ENCODE measurements at places on chromosomes 1 and 21. TPM values are rescaled to one million over a fixed set of nuclear protein-coding genes. Genes with fewer than 3 reads are reported as not detected.
A peak's percentile ranks its signal among the peaks of the same experiment; 100 is the strongest.

- no peak for DNase-seq
These were observed 111.9 kb downstream of the DENND1B start for GRCh38 chr1:197663162-197663953.

DNA sequence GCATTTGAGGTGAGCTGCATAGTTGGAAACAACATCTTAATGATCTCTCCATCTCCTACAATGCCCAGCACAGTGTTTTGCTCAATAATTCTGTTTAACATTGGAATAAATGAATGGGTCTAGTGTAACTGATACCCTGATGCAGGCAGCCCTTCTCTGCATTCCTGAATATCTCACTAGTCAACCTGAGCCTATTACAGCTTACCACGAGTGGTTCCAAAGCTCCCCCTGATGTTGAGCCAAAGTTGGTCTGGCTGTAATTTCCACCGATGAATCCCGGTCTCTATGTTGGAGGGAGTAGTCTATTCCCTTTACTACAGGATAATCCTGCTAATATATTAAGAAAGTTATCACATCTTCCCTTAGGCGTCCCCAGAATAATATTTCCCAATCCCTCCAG, 63.8 kb downstream of the ZBTB18 start:
- no peak for DNase-seq

GRCh38 chr1:202844259-202844658, 33.5 kb downstream of the PCAT6 start:
- no peak for DNase-seq

- peak; percentile 6 for DNase-seq
These were observed at the start of gene MIXL1 for GRCh38 chr1:226223157-226223785. MIXL1 (plus strand) TSS chr1:226223664; CDS start chr1:226223682, 18 bp downstream.

GRCh38 chr1:59058665-59059439, 238.0 kb upstream of the FGGY start:
- no peak for DNase-seq

- no peak for DNase-seq
These were observed 135.3 kb downstream of the RUNX1 start for GRCh38 chr21:34913811-34914210.

DNA sequence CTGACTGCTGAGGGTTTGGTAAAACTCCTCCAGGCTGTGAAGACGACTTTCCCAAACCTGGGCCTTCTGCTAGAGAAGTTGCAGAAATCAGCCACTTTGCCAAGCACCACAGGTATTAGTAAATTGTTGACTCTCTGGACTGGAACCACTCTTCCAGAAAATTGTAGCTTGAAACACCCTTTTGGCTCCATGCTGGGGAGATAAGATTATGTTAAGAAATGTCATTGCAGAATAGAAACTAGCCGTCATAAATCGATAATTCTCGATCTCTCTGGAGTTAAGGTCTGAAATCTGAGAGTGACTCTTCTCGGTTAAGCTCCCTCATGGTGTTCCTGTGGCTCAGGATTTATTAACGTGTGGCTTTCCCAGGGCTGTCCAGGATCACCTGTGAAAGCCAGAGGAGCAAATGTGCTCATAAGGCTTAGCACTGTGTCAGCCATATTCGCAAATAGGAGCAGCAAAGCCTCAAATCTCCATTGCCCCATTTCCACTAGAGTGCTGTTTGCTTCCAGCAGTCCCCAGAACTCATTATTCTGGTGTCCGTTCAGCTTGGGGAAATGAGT, 54.6 kb downstream of the ZBTB40 start:
- DNase-seq: no peak

- DNase-seq: no peak
These were observed 6.7 kb upstream of the SLC27A3 start for GRCh38 chr1:153768316-153769181.

GRCh38 chr1:198423673-198424072, 116.8 kb downstream of the ATP6V1G3 start:
- DNase-seq: no peak

DNA sequence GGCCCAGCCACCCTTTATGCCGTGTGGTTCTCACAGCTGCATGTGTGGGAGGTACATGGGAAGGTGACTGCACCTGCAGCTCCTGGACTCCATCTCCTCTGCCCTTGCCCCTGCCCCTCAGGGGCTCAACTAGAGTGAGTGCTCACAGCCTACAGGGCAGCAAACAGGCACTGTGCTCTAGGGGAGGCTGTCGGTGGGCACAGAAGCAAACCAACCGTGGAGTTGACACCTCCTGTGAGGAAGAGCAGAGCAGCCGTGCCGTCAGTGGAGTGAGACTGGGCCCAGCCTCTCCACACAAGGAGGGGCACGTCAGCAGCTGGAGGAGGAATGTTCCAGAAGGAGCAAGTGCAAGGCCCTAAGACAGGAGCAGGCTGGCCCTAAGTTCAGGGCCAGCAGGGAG, 32.7 kb downstream of the BMP8A start:
- no peak for DNase-seq

GRCh38 chr1:8545078-8545477, 227.2 kb downstream of the SLC45A1 start:
- DNase-seq: no peak

DNA sequence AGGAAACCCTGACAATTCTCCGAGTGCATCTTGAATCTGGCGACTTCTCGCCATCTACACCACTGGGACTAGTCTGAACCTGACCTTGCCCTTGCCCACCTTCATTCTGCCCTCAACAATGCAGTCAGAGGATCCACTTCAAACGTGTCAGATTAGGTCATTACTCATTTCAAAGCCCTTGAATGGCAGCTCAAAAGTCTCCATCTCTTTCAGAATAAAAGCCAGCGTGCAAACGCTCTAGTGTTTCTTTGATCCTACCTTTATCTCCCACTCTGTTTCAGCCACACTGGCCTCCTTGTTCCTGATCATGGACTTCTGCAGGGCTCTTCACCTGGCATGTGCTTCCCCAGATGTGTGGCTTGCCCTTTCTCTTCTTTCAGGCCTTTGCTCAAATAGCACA, 31.3 kb downstream of the SLC30A1 start:
- DNase-seq: no peak

GRCh38 chr1:67193704-67194103, 27.4 kb downstream of the IL23R start:
- DNase-seq: no peak

AGMAT gene
- 35.3 TPM for polyA plus RNA-seq

NIBAN1 gene
- polyA plus RNA-seq: 3.1 TPM

SLC6A17 gene
- polyA plus RNA-seq: 0.70 TPM

CLEC20A gene
- 0.30 TPM for polyA plus RNA-seq

FNDC10 gene
- 2.4 TPM for polyA plus RNA-seq

PAX7 gene
- polyA plus RNA-seq: not detected

EIF4G3 gene
- polyA plus RNA-seq: 76.2 TPM

WNT9A gene
- polyA plus RNA-seq: 1.3 TPM

CD84 gene
- polyA plus RNA-seq: 1.1 TPM

TNFRSF4 gene
- polyA plus RNA-seq: 1.0 TPM

KIF17 gene
- polyA plus RNA-seq: 4.3 TPM
